Hepatic stellate cell (primary cell): ENCODE measurements at places on chromosomes 12 and 14.

GRCh38 chr14:89504602-89505313 lies 87.7 kb upstream of the FOXN3 start:
- peak; percentile 70 for DNase-seq

DNA sequence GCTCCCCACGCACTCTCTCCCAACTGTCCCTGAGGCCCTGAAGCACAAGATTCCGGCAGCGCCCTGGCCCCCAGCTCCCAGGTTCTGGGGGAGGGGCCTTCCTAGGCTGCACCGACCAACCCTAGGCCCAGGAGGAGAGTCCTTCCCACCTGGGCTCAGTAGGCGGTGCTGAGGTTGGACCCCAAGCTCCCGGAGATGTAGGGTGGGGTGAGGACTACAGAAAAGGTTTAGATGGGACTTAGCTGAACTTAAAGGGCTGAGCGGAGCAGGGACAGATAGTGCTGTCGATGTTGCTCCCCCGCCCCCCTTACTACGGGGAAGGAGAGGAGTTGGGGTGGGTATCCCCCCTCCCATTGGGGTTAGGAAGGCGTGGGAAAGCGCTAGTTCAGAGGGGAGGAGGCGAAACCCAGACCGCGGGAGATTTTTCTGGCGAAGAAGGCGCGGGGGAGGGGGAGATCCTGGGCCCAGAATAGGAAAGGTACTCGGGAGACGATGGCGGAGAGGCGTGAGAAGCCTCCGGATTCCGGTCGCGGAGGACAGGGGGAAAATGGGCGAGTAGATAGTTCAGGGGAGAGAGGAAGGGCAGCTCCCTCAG lies 4.2 kb upstream of the BAZ2A start:
- DNase-seq: peak; percentile 31

GRCh38 chr12:125794401-125794800 lies 729.2 kb downstream of the AACS start:
- no peak for DNase-seq

DNA sequence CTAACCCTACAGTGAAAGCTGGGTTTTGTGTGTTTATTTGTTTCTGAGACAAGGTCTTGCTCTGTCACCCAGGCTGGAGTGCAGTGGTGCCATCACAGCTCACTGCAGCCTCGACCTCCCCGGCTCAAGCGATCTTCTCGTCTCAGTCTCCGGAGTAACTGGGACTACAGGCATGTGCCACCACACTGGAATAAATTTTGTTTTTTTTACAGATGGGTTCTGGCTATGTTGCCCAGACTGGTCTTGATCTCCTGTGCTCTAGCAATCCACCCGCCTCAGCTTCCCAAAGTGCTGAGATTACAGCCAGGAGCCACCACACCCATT lies 26.4 kb downstream of the TBX3 start:
- DNase-seq: no peak

DNA sequence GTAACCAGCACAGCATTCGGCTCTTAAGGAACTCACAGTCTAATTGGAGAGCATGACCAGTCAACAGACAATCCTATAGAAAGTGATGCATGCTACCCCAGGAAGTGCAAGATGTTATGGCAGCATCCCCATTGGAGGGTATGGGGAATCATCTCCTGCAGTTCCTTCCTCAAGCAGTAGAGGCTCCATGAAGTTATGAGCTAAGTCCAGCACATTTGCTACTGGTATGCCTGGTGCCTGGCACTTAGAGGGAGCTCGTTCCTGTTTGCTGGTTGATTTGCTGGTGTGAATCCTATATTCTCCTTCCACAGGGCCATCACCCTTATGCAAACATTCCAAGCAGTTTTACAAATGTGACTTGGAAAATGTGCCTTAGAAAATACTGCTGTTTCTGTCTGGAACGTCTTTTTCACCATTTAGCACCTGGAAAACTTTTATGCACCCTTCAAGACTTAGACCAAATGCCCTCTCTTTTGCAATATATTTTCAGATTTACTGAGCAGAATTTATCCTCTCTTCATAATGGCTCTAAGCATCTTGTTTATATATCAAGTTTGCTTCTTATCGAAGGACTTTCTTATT lies 136.1 kb upstream of the WSCD2 start:
- peak; percentile 3 for DNase-seq

- no peak for DNase-seq
These were observed 16.8 kb upstream of the KRT80 start for GRCh38 chr12:52208424-52209165.

- no peak for DNase-seq
These were observed 40.6 kb downstream of the C12orf42 start for GRCh38 chr12:103455020-103455763.

GRCh38 chr14:103767336-103767894 lies 51.8 kb downstream of the ZFYVE21 start:
- no peak for DNase-seq

DNA sequence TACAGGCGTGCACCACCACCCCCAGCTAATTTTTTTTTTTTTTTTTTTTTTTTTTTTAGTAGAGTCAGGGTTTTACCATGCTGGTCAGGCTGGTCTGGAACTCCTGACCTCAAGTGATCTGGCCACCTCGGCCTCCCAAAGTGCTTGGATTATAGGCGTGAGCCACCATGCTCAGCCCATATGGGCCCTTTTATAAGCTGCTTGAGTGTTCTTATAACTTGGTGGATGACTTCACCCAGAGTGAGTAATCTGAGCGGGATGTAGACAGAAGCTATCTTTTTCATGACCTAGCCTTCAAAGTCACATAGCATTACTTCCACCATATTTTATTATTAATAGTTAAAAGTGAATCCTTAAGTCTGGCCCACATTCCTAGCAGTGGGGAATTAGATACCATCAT lies 16.4 kb downstream of the BBOF1 start:
- peak; percentile 21 for DNase-seq

GRCh38 chr12:46650688-46651087 lies 175.1 kb downstream of the SLC38A4 start:
- DNase-seq: no peak

DNA sequence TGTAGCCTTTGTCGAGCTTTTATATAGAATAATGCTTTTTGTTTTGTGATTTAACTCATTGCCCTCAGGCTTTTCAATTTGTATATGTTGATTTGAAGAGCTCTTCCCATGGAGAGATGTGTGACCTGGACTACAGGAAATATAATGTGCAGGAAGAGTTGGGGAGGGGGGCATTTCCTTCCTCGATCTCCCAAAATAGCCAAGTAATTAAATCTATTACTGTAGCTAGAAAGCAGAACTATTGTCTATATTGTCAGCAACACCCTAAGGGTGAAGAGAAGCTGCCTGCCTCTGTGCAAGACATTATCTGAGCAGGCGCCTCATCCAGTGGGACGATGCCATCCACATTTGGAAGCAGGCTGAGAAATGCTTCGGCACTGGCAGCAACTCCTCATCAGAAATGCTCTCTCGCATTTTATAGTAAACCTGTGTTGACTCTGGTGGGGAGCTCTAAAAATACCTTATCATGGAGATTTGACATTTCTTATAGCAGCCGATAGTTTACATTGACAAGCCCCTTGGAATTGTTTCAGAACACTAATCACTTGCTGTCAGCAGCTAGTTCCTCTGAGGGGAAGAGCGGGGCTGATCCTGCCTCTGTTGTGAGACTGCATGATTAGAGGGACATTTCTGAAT lies 392.5 kb upstream of the RGS6 start:
- DNase-seq: no peak

DNA sequence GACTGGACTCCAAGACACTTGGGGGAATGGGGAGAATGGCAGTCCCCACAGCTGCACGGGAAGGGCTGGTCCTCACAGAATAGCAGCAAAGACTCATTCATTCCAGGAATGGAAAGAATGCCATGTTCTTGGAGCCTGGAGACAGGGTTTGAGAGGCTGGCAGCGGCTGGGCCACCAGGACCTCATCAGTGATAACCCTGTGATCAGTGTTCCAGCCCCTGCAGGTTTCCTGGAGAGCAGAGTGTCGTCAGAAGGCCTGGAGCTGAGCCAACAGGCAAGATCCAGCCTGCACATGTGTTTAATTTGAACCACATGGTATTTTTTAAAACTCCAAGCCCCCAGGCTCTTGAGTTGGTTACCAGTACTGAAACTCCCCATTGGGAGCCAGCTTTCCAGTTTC lies 11.3 kb downstream of the BDKRB1 start:
- peak; percentile 74 for DNase-seq

GRCh38 chr14:101177301-101177971 lies 273.9 kb upstream of the RTL1 start:
- no peak for DNase-seq

- no peak for DNase-seq
These were observed 596.7 kb upstream of the ATP2B1 start for GRCh38 chr12:90305379-90305778.

GRCh38 chr14:100592972-100593371 lies 5.8 kb upstream of the BEGAIN start:
- no peak for DNase-seq

- DNase-seq: no peak
These were observed 2.5 kb upstream of the PLEKHD1 start for GRCh38 chr14:69481815-69482568.
